Activated CD4-positive, alpha-beta T cell treated with anti-CD3 and anti-CD28 coated beads, Interleukin-2, Interleukin-4, amounts not matched to agents 100 ng/mL and 50 ng/mL, durations not matched to agents 16 hours and 8 hours (primary cell): ENCODE measurements at places on chromosomes 16 and 17.
A peak's percentile ranks its signal among the peaks of the same experiment; 100 is the strongest.

- DNase-seq: no peak
Observed at GRCh38 chr17:66676421-66676820, 158.5 kb upstream of the CACNG5 start.

DNA sequence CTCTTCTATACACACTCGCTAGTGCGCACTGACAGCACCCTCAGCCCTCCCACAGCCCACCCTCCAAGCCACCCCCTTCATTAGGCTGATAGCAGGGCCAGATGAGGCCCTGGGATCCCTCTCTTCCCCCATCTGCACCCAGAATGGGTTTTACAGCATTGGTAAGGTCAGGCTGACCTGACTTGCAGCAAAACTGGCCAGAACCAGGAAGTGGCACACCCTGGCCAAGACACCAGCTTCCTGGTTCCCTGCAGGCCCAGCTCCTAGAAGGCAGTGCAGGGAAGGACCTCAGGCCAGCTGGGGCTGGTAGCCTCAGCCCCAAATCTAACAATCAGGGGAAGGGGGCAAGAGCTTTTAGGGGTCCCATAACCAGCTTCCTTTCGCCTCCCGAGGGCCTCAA, 50.0 kb upstream of the MRPS23 start:
- DNase-seq: no peak

DNA sequence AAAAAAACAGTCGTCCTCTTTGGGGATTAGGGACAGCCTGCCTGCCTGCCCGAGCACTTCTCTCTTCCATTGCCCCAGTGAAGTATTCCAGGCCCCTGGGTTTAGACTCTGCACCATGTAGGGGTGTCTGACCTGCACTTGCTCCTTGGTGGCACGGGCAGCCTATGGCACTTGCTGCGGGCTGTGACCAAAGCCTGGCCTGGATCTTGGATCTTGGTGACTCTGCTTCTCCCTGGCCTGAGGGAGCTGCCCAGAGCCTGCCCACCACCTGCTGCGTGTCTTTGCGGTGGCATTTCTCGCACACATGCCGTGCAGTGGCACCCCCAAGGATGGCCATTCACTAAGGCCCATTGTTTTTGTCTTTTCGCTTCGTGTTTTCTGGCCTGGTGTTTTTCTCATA, 6.1 kb upstream of the STH start:
- no peak for DNase-seq

- no peak for DNase-seq
Observed at GRCh38 chr17:58312829-58313228, 15.8 kb downstream of the TSPOAP1 start.

GRCh38 chr16:31572821-31573220, 45.1 kb downstream of the AHSP start:
- DNase-seq: no peak

- no peak for DNase-seq
Observed at GRCh38 chr17:56795221-56795865, 38.4 kb downstream of the C17orf67 start.

DNA sequence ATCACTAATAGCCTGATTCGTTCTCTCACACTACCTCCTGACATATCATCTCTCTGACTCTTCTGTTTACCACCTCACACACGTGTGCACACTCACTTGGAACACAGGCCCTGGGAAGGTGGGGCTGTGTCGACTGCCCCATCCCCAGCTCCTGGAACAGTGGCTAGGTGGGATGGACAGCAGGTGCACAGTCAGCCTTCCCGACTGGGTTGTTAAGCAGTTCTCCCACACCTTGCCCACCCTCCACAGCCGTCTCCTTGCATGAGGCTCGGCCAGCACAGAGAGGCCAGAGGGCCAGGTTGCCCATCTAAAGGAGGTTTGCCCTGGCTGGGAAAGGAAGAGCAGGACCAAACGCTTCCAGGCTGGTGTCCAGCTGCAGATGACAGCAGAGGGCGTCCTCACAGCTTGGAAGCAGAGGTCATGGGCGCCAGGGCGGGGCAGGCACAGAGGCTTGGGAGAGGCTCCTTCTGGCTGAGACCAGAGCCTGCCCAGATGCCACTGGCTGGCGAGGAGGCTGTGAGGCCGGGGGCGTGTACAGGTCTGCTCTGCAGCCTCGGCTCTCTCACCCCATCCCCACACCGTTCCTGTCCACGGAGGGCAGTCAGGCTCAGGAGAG, 92.8 kb downstream of the AMFR start:
- DNase-seq: no peak

- no peak for DNase-seq
Observed at GRCh38 chr16:12959072-12959471, 57.7 kb downstream of the SHISA9 start.

DNA sequence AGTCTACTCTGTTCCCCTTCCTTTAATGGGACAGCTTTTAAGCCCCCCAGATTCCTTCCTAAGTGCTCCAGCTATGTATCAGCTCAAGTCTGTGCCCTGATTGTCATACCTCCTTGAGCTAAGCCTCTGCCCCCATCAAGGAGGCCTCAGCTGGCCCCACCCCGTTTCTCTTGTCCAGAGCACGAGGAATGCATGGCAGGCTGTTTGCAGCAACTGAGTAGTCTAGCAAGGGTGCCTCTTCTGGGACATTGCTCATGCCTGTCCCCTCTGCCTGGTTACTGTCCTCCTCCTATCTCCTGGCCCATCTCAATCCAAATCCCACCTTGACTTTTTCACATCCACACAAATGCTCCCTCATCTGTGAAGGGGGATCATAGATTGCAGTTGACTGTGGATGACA, 27.8 kb upstream of the TMEM220 start:
- DNase-seq: no peak

- DNase-seq: no peak
Observed at GRCh38 chr17:75755990-75756389, 9.0 kb downstream of the GALK1 start.

DNA sequence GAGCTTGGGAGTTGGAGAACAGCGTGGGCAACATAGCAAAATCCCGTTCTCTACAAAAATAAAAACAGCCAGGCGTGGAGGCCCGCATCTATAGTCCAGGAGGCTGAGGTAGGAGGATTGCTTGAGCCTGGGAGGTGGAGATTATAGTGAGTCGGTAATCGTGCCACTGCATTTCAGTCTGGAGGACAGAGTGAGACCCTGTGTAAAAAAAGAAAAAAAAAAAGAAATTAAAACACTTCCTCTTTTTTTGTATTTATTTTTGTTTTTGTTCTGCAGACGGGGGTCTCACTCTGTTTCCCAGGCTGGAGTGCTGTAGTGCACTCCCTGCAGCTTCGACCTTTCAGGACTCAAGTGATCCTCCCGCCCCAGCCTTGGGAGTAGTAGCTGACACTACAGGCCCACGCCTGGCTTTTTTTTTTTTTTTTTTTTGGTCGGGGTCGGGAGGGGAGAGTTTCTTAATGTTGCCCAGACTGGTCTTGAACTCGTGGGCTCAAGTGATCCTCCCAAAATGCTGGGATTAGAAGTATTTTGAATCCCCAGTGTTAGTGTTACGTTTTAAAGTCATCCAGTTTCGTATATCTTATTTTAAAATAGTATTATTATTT, 1.5 kb downstream of the IST1 start:
- DNase-seq: no peak

GRCh38 chr16:79047337-79047736, 553.2 kb downstream of the MAF start:
- DNase-seq: peak; percentile 42

- DNase-seq: no peak
Observed at GRCh38 chr17:15036238-15036637, 228.9 kb downstream of the PMP22 start.

GRCh38 chr17:4407851-4408250, 25.9 kb upstream of the SPNS3 start:
- DNase-seq: no peak

DNA sequence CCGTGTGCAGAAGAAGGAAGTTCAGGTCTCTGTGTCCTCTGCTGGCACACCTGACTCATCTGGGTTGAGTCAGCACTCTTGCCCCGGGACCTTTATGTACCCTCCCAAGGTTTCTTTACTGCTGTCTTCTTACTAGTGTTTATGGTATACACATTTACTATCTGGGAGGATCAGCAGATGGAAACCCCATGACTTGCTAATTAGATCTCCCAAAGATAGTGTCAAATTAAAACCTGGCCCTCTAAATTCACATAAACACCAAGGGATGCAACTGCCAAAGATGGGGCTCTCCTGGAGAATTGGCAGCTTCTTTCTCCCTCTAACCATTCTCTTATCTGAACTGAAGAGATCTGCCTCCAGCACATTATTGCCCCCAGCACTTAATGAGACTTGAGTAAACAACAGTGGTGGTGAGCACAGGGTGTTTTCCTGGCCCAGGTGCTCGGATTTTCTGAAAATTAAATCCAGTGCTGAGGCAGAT, 718.1 kb upstream of the SOX9 start:
- DNase-seq: no peak

GRCh38 chr17:17110520-17110919, 68.3 kb downstream of the MPRIP start:
- no peak for DNase-seq

DNA sequence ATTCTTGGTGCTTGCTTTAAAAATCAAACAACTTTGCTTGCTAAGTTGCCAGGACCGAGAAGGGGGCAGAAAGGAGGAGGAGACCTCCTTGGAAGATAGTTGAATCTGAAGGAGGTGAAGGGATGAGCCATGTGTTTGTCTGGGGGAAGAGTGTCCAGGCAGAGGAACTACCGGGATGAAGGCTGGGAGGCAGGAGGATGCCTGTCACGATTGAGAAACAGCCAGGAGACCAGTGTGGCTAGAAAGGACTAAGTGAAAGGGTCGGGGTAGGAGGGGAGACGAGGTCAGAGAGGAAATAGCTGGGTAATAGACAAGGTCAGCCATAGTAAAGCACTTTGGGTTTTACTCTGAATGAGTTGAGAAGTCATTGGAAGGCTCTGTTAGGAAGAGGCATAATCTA, 38.9 kb upstream of the CSNK2A2 start:
- no peak for DNase-seq

GRCh38 chr17:38355251-38355650, 3.6 kb downstream of the SOCS7 start:
- DNase-seq: no peak

GRCh38 chr16:55435387-55435786, 43.6 kb upstream of the MMP2 start:
- DNase-seq: no peak

GRCh38 chr17:75113798-75114551, 4.2 kb downstream of the ARMC7 start:
- DNase-seq: peak; percentile 96

DNA sequence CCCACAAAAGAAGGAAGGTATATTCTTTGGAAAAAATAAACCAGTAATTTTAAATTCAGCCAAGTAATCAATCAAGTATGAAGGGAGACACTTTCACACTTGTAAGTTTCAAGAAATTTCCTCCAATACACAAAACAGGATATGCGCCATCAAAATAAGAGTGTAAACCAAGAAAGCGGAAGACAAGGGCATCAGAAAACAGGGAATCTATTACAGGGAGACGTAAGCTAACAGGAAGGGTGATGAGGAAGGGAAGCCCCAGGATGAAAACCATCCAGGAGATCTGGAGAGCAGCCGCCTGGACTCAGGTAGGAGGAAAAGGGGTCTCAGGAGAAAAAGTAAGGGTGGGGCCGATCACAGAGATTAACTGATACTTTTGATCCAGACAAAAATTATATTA, 31.8 kb upstream of the PITPNM3 start:
- no peak for DNase-seq
